Nephron progenitor cell (in vitro differentiated cells): ENCODE measurements at places on chromosomes 2 and 18.

DNA sequence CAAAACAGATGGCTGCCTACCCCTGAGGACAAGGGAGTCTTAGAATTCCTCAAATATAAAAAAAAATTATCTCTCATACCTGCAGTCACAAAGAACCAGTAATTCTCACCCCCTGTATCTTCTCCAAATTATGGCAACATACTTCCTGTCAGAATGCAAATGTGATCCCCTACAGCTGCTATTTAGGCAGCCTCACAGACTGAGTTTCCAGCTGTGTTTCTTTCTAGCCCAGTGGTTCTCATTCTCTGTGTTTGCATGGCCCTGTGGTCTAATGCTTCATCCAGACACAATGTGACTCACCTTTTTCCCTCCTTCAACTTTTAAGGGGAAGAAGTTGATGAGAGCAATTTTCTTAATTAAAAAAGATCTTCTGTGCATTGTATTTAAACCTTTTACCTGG, 726.3 kb downstream of the TSN start:
- DNase-seq: no peak

DNA sequence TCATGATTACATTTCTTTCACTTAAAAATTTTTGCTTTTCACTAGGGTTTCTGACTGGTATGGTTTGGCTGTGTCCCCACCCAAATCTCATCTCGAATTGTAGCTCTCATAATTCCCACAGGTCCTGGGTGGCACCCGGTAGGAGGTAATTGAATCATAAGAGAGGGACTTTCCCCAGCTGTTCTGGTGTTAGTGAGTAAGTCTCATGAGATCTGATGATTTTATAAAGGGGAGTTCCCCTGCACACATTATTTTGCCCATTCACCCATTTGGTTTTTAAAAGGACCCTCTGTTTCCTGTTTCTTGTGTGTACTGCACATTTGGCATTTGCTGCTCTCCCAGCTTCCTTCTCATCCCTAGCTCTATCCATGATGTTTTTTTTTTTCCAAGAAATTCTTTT, 27.8 kb upstream of the NETO1 start:
- no peak for DNase-seq

GRCh38 chr2:131103165-131103564, 2.0 kb upstream of the PLEKHB2 start:
- no peak for DNase-seq

DNA sequence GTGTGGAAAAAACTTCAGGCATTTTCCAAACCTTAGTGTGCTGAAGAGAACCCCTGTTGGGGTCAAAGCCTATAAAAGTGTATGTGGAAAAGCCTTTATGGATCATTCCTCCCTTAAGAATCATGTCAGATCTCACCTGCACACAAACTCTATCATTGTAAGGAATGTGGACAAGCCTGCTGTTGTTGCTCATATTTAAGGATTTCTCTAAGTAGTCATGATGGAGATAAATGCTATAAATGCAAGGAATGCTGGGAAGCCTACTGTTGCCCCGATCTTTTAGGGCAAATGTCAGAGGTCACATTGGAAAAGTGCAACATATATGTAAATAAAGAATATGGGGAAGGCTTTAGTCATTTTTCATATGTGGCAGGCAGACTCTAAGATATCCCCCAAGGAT, 129.5 kb downstream of the ICOS start:
- DNase-seq: no peak

- DNase-seq: peak; percentile 68
Observed at GRCh38 chr2:74481961-74482800, 617 bp downstream of the CCDC142 start.

GRCh38 chr18:48467231-48467630, 58.0 kb upstream of the ZBTB7C start:
- no peak for DNase-seq

DNA sequence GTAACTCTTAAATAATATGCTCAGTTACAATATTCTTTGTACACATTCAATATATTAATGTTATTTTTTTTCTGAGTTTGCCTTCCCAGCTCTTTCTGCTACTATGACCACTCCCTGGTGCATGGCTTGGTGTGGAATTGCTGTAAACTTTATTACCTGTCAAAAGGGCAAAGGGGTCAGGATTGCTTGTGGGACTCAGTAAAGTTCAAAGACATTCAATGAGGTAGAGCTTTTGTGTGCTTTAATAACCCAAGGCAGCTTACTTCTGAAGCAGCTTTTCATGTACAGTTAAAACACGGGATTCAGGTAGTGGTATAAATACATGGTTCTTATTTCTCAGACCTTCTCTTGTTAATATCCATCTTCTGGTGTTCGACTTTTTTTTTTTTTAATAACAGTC, 132.8 kb downstream of the MEIS1 start:
- DNase-seq: no peak

DNA sequence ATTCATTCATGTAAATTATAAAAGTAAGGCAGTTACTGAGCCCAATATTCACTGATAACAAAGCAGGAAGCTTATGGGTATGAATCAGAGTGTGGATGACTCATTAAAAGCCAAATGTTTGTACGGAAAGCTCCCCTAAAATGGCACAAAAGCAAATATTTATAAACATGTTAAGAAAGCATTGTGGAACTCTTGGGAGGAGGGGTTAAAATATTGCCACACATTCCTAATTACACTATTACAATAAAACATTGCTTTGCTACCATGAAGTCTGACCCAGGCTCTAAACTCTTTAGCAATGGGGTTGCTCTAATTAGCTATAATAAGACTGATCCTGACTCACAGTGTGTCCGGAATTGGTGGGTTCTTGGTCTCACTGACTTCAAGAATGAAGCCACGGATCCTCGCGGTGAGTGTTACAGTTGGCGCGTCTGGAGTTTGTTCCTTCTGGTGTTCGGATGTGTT, 110.9 kb downstream of the NAB1 start:
- no peak for DNase-seq

- DNase-seq: no peak
Observed at GRCh38 chr2:217466104-217466503, 536.7 kb downstream of the TNS1 start.

GRCh38 chr2:105498281-105498846, 99.5 kb upstream of the FHL2 start:
- DNase-seq: no peak

- DNase-seq: peak; percentile 10
Observed at GRCh38 chr18:8912348-8913326, 189.9 kb upstream of the NDUFV2 start.

DNA sequence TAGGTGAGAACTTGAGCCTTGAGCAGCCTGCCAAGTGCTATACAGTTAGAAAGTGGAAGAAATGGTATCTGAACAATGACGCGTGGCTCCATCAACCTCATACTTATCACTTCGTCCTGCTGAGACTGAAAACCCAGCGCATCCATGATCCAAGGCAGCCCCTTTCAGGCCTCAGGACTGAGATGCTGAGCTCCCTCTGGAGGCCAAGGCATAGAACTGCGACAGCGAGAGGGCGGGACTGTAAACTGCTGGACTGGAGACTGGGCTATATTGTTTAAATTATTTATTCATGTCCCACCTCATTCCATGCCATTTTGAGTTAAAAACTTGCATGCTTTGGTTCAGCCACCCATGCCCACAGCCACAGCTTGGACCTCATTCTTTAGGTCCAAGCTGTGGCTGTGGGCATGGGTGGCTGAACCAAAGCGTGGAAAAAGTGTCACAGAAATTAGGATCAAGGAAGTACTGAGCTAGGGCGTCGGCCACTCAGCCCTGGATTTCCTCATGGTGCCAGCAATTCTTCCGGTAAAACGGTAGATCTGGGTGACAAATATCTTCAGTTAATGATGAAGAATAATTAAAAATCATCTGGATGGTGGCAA, 195.5 kb downstream of the L3MBTL4 start:
- peak; percentile 74 for DNase-seq

- DNase-seq: no peak
Observed at GRCh38 chr18:28468901-28469300, 292.0 kb upstream of the CDH2 start.

GRCh38 chr2:187150670-187151069, 297.4 kb downstream of the CALCRL start:
- no peak for DNase-seq

GRCh38 chr18:33946336-33946735, 278.4 kb downstream of the NOL4 start:
- no peak for DNase-seq

DNA sequence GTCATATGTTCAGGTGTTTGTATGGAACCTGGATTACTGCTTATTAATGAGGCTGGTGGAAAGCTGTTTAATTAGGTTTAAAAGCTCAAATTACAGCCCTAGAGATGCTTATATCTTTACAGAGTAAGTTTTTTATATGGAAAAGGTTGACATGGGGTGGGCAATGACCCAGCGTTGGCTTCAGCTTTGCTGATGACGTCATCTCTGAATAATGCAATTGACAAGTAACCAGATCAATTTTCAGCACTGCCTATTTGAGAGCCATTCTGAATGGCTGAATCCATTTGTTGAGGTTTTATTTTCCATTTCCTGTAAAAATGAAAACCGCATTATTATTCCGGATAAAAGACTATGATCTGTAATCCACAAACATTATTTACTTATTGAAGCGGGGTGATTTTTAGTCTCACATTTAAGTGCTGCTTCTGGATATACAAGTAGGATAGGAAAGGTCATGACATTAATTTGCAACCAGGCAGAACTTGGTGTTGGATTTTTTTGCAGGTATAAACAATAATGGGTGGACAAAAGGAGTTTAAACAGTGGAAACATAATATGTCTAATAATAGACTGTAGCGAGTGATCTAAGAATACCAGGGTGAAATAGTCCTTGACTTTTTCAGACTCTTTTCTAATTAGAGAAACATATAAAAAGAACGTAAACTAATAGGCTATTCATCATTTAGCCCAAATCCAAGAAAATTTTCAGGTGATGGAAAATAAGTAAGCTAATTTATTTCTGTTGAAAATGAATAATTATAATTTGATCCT, 2.7 kb downstream of the PPP1R1C start:
- DNase-seq: no peak

- peak; percentile 19 for DNase-seq
Observed at GRCh38 chr2:171318463-171318934, 115.3 kb downstream of the METTL8 start.

DNA sequence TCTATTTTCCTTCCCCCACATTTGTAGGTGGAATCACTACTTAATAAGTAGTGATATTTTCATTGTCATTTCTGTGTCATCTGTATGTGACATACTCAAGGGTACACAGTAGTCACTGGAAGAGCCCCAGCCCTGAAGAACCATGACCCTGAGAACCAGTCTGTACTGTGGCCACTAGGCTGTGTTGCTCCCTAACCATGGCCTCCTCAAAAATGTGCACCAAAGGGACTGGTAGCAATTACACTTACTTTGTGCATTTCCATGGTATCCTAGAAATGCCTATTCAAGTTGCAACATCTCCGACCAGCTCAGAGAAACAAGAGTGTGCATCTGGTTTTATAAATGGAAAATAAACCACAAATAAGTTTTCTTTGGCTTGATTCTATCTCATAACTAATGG, 155.1 kb downstream of the DOCK10 start:
- DNase-seq: no peak

DNA sequence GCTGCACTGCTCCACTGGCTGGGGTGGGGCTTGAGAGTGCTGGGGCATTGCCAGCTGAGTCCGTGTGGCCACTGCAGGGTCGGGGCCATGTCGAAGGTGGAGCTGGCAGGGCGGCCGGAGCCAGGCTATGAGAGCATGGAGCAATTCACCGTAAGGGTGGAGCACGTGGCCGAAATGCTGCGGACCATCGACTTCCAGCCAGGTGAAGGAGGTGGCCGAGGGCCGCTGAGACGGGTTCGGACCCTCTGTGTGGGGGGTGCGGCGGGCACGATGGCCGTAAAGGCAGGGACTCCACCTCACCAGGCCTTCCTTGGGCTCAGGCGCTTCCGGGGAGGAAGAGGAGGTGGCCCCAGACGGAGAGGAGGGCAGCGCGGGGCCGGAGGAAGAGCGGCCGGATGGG, 2.1 kb downstream of the UCN start:
- no peak for DNase-seq

- no peak for DNase-seq
Observed at GRCh38 chr18:6842081-6842480, 112.6 kb downstream of the ARHGAP28 start.

DNA sequence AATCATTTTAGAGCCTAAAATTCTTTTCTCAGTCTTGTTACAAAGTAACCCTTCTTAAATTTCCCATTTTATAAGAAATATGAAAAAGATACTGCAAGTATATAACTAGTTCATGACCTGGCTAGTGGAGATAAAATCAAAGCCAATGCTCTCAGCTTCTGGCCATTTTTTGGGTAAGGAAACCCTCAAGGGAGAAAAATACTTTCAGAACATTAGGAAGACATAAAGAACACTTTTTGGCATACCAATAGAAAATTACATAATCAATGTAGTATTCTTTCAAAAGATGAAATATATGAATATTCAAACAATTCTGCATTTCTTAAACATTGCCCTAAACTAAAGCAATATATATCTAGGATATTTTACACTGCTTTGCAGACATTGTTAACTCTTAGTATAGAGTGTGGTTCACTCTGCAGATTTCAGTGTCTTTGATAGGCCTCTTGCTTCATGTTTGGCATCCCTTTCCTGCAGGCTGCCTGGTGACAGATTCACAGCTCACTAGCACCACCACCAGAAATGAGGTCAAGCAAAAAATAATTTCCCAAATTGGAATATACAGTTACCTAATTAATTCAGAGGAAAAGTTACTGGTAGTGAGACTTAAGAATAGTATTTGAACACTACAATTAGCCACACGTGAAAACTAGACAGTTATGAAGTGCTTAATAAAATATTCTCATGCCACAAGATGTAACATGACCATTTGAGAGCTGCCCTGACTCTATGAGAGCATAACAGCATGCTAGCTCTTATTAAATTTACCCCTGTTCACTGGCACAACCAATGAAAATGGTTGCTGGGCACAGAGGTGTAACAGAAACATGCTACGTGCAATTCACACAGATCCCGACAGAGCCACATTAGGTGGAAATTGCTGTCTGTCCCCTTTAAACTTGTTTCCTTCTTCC, 36.0 kb downstream of the PAIP2B start:
- no peak for DNase-seq

- no peak for DNase-seq
Observed at GRCh38 chr2:42537493-42537892, 30.9 kb upstream of the MTA3 start.

DNA sequence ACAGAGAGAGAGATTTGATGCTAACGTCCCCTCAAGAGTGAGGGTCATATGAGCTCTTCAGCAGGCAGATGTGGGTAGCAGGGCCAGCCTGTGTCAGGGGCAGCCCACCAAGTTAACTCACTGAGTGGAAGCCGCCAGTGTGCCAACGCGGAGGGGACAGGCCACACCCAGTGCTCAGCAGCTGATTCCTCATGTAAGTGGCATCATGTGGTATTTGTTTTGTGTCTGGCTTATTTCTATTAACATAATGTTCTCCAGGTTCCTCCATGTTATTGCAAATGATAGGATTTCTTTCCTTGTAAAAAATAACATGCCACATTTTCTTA, 4.0 kb downstream of the IMP4 start:
- DNase-seq: no peak
